ENCODE measurements at places on chromosomes 4 and X.
A peak's percentile ranks its signal among the peaks of the same experiment; 100 is the strongest.

GRCh38 chr4:69742596-69742995 lies 17.8 kb downstream of the SULT1B1 start:
- no peak for DNase-seq

- no peak for DNase-seq
These were observed 365.7 kb downstream of the PPP3CA start for GRCh38 chr4:100981447-100982204.

DNA sequence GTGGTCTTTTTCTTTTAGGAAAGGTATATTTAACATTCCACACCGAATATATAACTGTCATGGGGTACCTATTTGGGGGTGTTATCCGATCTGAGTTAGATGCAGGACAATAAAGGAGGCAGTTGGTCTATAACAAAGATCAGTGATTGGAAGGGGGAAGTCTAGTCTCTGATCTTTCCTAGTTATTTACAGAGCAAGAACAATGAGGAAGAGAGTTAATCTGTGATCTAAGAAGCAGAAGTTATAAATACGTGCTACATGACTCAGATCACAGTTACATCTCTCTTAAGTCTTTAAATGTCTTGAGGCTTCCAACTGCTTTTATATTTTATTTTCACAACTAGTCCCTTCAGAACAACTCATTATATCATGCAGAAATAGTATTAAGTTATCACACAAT lies 33.2 kb upstream of the ARMCX4 start:
- DNase-seq: no peak

DNA sequence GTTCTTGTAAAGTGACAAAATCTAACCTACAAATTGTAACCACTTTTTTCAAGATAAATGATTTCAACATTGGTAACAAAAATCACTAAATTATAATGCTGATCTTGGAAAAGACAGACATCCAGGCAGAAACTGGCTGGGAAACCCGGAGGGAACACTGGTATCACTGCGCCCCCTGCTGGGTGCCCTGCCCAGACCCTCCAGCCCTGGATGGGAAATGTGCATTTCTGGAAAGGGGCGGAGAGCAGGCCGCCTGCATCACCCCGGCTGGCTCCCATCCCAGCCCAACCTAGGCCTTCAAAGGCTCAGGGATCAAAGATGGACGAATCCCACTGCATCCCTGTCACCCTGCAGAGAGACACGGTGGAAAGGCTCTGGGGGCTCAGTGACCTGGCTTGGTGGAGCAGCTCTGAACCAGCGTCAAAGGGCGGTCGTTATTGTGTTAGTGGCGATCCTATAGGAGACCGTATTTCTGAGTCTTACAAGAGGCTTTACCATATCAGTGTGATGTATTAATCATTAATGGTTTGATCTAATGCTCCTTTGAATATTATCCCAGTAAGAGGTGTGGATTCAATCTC lies 37.3 kb downstream of the ACOX3 start:
- DNase-seq: peak; percentile 77

- no peak for DNase-seq
These were observed 442 bp downstream of the MOSPD2 start for GRCh38 chrX:14873676-14874049.

GRCh38 chrX:37818031-37818430 lies 29.3 kb downstream of the DYNLT3 start:
- DNase-seq: no peak

DNA sequence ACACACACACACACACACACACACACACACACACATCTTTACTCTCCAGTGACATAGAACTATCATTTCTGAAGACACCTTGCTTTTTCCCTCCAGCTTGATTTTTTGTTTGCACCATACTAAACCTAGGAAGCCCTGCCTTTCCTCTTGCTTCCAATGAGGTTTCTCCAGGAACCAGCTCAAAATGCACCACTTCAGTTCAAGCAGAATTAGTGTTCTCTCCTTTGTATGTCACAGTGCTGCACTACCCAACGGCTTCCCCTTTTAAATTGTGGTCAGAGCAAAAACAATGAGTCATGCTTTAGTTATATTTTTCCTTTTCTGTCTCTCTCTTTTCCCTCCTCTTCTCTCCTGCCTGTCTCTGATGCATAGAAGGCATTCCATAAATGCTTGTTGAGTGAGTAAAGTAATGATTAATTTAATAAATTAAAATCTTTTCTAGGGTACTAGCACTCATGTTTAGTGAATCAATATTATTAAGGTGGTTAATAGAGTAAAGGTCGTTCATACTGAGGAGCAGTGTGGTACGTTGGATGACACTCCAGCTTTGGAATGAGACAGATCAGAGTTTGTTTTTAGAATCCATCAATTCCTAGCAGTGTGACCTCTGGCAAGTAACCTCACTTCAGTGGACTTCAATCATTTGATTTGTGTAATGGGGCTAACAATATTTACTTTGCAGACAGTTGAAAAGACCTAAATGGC lies 5.9 kb downstream of the RTL3 start:
- no peak for DNase-seq

- no peak for DNase-seq
These were observed 12.3 kb downstream of the MID1 start for GRCh38 chrX:10608099-10608498.
